CD4-positive, alpha-beta T cell treated with Interferon alpha-2 for 1 hour (primary cell): ENCODE measurements at places on chromosomes 7 and 10.

DNA sequence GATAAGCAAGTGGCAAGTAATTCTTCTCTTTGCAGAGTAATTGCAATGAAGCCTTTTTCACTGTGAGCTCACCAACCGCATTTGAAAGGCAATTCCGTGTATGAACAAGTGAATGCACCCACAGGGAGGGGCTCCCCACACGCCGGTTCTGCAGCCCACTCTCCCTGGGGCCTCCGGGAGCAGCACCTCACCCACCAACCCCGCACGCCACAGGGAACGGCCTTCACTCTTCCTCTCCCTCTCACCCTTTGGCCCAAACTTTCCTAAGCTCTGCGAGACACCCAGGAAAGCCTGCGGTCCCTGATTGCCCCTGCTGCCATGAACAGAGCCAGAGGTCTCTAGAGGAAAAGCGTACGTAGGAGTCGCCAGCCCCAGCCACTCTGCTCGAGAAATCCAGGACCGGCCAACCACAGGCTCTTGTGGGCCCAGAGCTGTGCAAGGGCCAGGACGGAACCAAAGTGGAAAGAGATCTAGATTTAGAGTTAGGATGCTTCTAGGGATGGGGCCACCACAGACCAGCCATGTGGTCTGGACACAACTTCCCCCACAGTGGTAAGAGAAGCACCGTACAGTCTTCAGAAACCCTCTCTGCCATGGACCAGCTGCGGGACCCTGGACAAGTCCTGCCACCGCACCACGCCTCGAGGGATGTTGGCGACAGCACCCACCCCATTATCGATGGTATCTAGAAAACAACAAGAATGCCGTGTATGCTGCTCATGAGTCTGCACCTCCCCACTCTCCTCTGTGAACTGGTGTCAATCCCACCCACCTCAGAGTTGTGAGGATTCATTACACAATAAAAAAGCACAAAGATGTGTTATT is 3.6 kb downstream of the WDR86 start:
- no peak for DNase-seq

GRCh38 chr10:18659819-18660535 is 746 bp downstream of the ARL5B start:
- peak; percentile 37 for DNase-seq

- peak; percentile 90 for DNase-seq
Observed at GRCh38 chr7:134458806-134459698, at the start of gene AKR1B1. Gene AKR1B1 (minus strand): TSS chr7:134459100. CDS start chr7:134459062, 38 bp downstream.

DNA sequence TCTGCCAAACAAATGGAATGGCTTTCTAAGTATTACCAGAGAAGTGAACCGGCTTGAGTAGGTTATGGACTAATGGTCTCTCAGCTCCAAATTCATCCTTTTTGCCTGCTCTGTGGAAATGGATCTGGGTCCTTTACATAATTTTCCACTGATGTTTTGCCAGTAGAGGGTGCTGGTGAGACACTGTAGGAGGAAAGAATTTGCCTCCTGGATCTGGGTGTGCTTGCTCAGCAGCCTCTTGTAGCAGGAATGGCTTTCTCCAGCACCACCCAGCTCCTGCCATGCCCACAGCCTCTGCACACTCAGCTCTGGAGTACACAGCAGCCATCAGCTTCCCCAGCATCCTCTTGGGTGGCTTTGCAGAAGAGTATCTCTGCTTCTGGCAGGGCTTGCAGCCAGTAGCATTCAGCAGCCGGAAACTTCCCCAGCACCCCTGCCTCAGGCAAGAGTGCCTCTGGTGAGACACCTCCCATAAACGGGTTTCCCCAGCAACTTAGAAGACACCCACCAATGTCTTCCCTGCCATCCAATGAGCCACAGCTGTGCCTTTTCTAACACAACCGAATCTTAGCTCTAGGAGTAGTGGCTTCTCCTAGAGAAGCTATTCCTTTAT is 235.0 kb upstream of the PLPP4 start:
- no peak for DNase-seq

DNA sequence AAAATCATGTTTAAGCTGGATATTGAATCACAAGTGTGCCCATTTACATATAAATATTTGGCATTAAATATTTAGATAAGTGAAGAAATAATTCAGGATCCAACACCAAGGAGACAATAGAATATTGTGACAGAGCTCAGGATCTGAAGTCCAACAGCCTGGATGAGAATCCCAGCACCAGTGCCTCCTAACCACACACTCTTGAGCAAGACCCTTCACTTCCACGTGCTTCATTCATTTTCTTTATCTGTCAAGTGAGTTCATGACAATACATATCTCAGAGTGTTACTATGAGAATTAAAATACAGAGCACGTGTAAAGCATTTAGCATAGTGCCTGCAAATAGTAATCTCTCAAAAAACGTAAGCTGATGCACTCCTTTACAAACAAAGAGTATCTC is 78.4 kb upstream of the IKZF1 start:
- no peak for DNase-seq

DNA sequence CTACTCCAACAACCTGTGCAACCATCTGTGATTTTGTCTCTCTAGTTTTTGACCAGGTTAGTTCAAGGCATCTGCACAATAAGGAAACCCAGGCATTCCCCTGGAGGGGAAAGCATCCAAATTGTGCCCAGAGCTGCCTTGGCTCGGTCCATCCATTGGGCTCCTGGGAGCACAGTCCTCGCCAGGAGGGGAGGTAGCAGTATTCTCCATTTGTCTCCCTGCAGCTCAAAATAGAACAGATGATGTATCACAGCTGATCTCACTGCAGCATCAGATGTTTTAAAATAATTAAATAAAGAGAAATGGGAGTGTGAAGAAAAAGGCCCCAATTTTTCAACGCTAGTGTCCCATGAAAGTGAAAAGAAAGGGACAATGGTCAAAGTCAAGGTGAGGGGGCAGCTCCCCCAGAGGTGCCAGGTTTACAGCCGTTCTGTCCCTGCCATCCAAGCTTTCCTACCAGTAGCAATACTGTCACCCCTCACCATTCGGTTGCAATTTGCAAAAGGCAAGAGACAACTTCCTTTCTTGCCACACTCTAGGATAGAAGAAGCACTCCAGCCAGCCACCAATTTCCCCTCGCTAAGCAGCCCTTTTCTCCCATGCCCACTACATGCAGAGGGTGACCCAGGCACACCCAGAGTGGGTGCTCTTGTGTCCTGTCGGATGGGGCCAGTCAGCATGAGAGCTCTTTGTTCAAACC is 43.7 kb downstream of the KCNMA1 start:
- no peak for DNase-seq

DNA sequence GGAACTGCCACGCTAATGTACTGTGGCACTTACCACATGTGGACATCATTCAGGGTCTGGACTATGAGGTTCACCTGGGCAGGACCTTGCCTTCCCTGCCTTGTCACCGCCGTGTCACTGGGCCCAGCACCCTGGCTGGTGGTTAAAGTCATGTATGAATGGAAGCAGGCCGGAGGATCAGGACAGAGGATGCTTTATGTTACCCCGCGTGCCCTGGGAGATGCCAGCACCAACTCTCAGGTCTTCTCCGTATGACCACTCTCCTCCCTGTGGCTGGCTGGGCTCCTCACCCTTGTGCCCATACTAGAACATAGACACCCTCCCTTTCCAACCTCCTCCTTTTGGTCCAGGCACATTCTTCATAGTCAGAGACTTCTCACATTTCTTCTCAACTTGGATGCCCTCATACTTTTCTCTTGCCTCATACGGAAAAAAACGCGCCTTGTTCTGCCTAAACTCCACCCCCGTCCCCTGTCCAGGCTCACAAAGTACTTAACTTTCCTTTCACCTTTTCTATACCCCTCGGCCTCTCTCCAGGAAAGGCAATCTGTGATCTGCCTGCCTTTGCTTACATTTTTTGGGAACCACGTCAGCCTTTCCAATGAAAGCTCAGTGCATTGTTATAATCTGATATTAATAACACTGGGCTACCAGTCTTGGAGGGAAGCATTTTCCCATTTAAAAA is 240.0 kb downstream of the TEX36 start:
- no peak for DNase-seq

DNA sequence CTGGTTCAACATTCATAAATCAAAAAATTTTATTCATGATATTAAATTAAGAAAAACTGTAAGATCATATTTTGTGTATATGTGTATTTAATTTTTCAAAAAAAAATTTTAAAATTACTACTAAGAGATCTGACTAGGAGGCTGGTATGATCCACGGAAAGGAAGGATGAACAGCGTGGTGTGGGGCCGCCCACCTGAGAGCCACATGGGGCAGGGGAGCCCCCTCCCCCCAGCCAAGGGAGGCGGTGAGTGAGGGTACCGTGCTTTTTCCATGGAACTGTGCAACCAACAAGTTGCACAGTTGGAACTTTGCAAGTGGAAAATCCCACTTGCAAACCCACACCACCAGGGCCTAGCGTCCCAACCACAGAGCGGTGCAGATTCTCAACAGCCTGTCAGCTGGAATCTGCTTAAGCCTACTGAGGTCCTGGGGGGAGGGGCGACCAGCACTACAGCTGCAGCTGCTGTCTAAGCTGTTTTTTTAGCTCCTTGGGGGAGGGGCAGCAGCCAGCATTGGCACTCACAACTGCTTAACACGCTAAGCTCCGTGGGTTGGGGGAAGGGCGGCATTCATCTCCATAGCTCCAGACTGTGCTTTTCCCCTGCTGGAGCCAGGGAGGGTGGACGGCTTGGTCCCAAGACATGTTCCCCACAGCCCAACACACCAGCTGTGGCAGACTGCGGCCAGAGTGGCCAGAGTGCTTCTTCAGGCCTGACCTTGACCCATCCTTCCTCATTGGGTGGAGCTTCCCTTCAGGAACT is 94.2 kb upstream of the IGFBP3 start:
- DNase-seq, result no peak

DNA sequence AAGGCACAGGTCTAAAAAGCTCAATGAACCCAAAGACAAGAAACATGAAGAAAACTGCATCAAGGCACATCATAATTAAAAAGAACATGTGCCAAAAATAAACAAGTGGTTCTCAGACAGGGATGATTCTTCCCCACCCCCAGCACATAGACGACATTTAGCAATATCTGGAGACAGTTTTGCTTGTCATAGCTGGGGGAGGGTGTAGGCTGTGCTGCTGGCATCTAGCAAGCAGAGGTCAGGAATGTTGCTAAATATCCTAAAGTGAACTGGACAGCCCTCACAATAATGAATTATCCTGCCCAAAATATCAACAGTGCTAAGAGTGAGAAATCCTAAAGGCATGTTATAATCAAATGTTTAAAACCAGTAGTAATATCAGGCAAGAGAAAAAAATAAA is 122.6 kb downstream of the MICU1 start:
- DNase-seq, result no peak

DNA sequence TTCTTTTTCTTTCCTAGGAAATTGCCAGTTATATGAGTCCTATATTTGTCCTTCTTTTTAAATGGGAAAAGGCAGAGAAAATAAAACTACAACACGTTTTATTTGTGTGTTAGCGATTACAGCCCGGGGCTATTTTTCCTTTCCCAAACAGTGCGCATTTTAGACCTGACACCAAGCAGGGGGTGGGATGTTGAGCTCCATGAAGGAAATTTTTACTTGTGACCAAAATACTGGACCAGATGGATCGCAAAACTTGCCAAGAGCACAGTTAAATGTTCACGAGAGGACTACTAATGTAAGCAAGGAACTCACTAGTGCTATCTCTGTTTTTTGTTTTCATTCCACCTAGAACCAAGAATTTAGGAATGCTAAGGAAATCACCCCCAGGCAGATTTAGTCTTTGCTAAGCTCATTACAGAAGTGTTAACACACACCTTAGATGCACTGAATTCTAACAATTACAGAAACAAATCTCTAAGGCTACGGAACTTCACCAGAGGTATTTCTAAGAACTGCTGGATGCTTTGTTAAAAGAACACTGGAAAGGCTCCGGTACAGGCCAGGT is 114.8 kb downstream of the JAZF1 start:
- no peak for DNase-seq

- DNase-seq, result no peak
Observed at GRCh38 chr10:69486922-69487730, 35.9 kb downstream of the TSPAN15 start.

DNA sequence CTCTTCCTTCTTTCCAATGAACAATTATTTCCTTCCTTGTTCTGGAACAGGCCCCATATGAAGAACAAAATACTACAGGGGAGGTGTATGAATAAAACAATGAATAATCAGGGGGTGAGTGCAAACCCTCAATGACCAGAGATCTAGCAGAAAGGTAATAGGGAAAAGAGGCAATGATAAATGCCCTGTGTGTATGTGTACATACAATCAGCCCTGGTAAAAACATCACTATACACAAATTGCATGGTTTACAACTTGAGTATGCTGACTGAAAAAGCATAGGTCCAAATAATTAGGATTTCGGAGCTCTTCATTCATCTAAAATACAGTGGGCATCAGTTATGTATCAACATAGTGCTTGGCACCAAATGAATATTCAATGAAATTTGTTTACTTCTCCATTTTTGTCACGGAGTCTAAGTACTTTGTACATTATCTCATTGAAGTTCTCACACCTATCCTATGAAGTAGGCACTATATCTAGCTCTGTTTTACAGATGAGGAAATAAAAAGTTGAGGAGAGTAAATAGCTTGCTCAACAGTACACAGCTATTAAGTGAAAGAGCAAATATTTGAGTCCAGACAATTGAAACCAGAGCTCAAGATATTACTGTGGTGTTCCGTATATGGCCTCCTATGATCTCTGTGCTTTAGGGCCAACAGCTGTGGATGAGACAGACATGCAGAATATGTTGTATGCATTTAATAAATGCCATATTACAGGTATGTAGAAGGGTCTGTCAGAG is 1065.4 kb downstream of the SORCS3 start:
- no peak for DNase-seq

DNA sequence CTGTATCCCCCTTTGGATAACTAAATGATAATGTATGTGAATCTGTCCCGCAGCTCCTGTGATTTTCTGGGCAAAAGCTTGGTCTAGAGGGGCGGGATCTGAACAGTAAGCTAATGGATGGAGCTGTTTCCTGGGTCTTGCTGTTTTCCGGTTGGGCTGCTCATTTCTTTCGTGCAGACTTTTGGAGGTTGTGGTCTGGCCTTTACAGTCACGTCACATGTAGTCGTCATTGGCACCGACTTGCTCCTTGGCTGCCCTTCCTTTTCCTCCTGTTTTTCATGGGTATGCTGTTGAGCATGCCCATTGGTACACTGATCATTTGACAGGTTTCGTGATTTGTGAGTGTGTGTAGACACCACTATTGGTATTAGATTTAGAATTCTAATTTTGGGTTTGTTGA is 2.0 kb downstream of the FBH1 start:
- DNase-seq, result no peak

DNA sequence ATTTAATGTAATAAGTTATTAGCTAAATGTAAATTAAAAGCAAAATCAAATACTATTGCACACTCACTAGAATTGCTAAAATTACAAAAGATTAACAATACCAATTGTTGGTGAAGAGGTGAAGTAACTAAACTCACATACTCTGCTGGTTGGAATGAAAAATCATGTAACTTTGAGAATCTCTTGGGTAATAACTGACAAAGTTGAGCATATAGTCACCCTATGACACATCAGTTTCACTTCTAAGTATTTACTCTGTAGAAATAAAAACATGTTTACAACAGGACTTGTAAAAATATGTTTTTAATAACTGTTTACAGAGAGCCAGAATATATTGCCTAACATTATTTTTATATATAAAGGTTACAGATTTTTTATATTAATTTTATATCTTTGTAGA is 33.6 kb downstream of the CNTNAP2 start:
- no peak for DNase-seq
